ENCODE measurements at places on chromosomes 16 and 17. TPM values are rescaled to one million over a fixed set of nuclear protein-coding genes. Genes with fewer than 3 reads are reported as not detected.

DNA sequence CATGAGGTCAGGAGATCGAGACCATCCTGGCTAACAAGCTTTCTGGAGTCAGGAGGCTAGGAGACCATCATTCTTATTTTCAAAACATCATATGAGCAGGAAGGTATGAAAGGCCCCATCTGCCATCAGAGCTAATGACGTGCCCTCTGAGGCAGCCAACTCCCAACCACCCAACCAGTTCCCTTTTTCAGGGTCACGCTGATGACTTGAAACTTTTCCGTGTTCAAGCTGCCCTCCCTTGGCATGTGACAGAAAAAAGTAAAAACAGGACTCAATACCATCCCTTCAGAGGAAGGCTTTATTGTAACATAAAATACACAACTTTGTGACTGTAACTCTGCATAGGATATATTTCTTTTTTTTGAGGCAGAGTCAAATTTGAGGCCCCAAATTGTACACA, 4.6 kb upstream of the GHDC start:
- no peak for DNase-seq

DNA sequence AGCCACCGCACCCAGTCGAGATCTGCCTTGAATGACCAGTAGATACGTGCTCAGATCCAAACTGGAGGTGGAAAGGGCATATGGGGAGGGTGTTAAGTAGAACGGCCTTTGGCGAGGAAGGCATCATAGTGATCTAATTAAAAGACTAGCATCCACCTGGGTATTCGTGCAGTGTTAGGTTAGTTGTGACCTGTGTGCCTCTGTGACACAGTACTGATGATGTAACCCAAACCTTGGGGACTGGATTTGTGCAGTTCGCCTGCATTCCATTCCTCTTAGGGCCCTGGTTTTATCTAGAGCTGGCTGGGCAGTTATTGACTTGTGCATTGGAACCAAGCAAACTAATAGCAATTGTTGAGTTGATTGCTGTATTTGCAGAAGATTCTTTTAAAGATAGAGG, 47.9 kb downstream of the SNX29 start:
- DNase-seq: no peak

- DNase-seq: no peak
Observed at GRCh38 chr17:16048811-16049449, 49.3 kb downstream of the TTC19 start.

DNA sequence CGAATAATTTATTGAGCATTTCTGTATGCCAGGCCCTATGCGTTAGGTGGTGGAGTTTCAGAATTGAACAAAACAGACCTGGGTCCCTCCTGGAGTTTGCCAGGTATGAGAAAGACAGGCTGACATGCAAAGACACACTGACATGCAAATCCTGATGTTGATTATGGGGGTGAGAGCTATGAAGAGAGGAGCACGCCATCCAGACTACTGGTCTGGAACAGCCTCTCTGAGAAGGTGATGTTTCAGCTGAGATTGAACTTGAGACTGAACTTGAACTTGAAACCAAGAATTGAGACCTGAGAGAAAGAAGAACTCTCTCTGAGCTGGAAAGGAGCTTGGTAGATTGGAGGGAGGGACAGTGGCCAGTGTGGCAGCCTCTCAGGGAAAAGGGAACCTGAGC, 14.2 kb upstream of the CACNG4 start:
- no peak for DNase-seq

GRCh38 chr16:48834576-48834975, 224.6 kb upstream of the N4BP1 start:
- DNase-seq: no peak

GRCh38 chr16:79007614-79008013, 592.9 kb downstream of the MAF start:
- no peak for DNase-seq

GRCh38 chr17:7114241-7114874, at the start of gene ASGR2:
Gene ASGR2, minus strand, starts transcription at chr17:7114822. Its CDS starts 582 bp downstream, at chr17:7114240.
- DNase-seq: no peak

- DNase-seq: no peak
Observed at GRCh38 chr16:27639561-27640276, 89.8 kb downstream of the KATNIP start.

DNA sequence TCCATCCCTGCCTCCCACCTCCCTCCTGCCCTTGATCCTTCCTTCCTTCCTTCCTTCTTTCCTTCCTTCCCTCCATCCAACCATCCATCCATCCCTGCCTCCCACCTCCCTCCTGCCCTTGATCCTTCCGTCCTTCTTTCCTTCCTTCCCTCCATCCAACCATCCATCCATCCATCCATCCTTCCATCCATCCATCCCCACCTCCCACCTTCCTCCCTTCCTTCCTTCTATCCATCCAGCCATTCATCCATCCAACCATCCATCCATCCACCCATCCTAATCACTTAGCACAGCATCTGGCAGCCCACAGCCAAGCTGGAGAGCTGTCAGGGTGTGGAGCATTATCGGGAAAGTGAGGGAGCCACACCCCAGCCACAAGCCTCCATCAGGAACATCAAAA, 54.5 kb downstream of the TK2 start:
- peak; percentile 5 for DNase-seq

DNA sequence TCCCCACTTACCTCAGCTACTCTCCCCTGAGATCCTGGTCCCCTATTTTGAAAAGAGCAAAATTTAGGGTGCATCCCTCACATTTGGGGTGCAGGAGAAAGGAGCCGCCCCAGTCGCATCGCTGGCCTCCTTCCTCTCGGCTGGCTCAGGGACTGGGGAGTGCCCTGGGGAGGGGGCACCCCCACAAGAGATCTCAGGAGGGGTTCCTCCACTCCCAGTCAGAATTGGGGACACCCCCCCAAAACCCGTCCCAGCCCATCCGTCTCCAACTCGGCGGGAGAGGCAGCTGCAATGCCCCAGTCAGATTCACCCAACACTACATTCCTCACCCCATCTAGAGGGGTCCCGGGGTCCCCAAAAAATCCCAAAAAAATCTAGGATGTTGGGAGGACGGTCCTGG, 3.5 kb upstream of the BCL6B start:
- DNase-seq: no peak

- DNase-seq: no peak
Observed at GRCh38 chr17:48127371-48128051, 19.9 kb downstream of the SNX11 start.

DNA sequence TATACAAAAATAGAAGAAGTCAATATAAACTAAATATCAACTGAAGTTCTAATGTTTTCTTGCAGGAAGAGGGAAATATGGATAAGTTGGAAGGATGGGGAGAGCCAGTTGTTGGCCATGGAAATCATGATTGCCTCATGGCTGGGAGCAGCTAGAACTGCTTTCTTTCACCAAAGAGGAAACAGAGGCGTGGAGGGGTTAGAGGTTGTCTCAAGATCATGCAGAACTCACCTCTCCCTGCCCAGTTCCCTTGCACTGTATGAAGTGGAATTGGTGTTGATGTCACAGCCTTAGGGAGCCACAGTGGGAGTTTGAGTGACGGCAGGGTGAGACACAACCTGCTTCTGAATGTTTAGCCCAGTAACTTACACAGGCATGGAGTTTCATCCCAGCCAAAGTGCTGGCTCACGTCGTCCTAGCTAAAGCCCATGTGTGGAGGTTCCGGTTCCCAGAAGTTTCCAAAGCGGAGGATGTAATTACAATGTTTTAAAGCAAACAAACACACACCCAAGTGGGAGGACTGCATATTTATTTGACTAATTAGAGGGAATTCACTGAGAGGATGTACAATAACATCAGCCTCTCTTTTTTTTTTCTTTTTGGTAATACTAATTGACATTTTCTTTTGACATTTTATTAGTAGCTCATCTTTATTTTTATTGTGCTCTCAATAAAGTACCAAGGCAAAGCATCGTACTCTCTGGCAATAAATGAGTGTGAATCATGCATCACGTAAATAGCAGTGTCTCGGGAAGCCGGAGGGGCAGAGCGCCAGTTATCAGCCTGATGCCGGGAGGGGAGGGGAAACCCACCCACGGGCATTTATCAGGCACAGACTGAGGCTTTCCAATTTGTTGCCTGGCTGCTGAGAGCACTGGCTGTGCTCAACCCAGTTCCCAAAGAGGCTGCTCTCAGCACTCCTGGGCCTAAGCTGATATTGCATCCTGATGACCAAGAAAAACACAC, 118.7 kb upstream of the CDH5 start:
- peak; percentile 88 for DNase-seq

- no peak for DNase-seq
Observed at GRCh38 chr16:51941412-51941811, 605.5 kb downstream of the TOX3 start.

DNA sequence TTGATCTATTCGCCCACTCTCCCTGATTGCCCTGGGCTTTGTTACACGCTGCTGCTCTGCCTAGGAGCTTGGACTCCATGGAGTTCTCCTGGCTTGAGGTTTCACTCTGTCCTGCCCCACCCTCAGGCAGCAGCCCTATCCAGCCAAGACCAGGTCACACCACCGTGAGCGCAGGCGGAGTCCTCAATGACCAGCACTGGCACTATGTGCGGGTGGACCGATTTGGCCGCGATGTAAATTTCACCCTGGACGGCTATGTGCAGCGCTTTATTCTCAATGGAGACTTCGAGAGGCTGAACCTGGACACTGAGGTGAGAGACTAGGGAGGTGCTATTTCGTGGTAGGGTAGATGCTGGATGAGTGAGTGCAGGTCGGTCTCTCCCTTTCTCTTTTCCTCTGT, 3.5 kb downstream of the CNTNAP1 start:
- DNase-seq: no peak

GRCh38 chr16:85254051-85254450, 141.8 kb upstream of the CIBAR2 start:
- no peak for DNase-seq

- DNase-seq: peak; percentile 66
Observed at GRCh38 chr17:7477392-7478275, 1.8 kb downstream of the ZBTB4 start.

- DNase-seq: no peak
Observed at GRCh38 chr17:58513267-58513964, 1.0 kb downstream of the MTMR4 start.

BIRC5 gene
- total RNA-seq: 1.7 TPM

ABAT gene
- total RNA-seq: 3.4 TPM

TBC1D28 gene
- total RNA-seq: not detected

ALOX12B gene
- total RNA-seq: not detected
